Kidney tubule cell (primary cell): ENCODE measurements at places on chromosomes 1 and 21.

DNA sequence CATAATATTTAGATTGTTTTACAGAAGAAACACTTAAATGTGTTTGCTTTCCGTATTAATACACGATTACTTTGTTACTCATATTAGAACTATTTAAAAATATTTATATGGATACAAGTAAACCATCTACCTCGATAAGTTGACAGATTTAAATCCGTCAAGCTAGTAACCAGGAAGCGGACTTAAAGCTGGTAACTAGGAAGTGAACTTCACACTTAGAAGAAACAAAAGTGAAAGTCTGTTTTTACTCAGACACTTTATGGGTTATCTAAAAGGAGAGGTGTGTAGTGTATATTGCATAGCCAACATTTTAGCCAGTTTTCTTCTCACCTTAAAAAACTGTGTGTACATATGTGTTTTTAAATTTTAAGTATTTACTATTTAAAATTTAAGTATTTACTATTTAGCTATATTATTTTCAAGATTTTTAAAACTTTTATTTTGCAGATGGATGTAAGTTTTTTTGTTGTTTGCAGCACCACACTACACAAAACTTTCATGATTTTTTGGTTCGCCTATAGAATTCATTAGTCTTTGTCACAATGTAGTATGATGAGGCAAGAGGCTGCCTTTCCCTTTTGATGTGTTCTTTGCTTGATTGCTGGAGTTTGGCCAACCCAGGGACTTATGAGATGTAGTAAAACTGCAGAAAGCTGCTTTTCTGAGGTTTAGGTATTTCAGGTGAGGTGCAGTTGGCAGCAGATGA, 2.7 kb downstream of the USP25 start:
- peak; percentile 80 for DNase-seq

DNA sequence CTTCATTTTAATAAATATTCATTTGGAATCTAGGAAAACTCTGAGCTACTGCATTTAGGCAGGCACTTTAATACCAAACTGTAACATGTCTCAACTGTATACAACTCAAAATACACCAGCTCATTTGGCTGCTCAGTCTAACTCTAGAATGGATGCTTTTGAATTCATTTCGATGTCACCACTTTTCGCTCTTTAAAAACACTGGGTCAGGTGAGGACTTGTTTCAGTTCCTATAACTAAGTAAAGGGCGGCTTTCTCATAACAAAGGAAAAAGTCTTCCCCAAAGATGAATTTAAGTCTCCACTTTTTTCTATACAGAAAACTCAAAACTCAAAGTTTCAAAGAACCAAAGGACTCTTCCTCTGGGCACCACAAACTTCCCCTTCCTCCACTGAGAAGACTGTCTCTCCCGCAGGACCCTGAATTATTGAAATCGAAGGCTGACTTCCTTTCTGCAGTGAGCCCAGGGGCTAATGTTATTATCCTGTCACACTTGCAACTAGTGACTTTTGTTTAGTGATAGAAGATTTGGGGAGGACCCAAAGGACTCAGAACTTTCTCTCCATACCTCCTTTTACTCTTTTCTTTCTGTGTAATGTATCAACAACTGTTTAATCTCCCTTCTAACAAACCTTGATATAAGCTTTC, 9.7 kb upstream of the DHX9 start:
- DNase-seq: no peak

DNA sequence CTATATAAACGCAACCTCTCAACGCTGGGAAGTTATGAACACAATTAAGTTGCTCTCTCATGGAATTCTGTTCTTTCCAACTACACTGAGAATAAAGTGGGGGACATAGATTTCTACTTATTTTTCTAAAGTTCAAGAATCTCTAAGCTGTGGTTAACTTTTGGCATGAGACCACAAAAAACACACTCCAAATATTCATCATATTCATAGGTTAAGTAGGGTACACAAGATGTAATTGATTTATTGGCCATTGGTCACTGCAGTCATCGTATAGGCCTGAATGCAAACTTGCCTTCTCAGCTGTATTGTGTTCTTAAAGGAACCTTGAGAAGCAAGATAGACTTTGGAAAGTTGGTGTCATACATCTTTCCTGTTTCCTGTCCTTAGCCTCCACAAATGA, 40.3 kb downstream of the PRRX1 start:
- DNase-seq: no peak

- no peak for DNase-seq
These were observed 45.3 kb upstream of the EPHA8 start for GRCh38 chr1:22517956-22518355.

GRCh38 chr1:46522184-46522968, 29.1 kb downstream of the KNCN start:
- DNase-seq: peak; percentile 92

- DNase-seq: peak; percentile 84
These were observed 80.5 kb upstream of the BMP8A start for GRCh38 chr1:39410915-39411436.

- DNase-seq: peak; percentile 57
These were observed 24.1 kb upstream of the RNF19B start for GRCh38 chr1:32988665-32989064.

GRCh38 chr1:234605983-234606783, 3.8 kb downstream of the IRF2BP2 start:
- peak; percentile 60 for DNase-seq

DNA sequence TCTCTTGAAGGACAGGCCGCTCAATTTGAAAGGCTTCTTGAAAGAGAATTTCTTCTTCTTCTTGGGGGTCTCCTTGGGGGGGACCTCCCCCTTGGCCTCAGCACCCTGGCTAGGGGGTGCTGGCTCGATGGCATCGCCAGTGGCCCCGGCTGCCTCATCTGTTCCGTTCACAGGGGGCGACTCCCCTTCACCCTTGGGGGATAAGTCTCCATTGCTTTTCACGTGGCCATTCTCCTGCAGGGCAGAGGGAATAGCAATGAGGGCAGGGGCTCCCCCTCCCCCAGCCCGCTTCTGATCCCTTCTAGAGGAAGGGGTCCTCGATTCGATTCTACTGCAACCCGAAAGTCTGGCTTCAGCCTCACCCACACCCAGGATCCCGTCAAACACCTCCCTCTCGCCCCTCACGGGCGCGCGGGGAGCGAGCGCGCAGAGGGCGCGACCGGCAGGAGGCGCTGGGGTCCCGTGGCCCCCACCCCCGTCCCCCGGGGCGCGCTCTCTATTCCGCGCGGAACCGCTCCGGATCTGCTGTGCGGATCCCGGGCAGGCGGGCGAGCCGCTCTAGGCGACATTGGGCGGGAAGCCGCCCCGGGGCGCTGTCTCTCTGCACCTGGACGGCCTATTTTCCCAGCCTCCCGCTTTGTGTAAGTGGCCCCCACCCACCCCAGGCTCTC, 1.0 kb downstream of the MARCKSL1 start:
- peak; percentile 50 for DNase-seq

DNA sequence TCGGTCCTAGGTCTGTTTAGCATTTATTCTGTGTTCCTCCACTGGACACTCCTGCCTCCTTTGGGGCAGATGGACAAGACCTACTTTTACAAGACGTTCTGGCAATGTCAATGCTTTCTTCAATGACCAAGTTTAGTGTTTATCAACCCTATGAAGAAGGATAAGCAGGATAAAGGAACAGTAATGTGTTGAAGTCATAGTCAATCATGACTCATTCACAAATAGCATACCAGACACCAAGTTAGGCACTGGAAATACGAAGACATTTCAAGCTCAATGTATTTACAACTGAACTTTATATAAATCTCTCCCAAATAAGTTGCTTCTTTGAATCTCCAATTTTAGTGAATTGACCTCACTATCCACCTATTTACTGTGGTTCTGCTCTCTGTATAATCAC, 4.8 kb upstream of the SLC35D1 start:
- DNase-seq: peak; percentile 25

GRCh38 chr1:234782791-234783190, 172.8 kb upstream of the IRF2BP2 start:
- peak; percentile 44 for DNase-seq

- DNase-seq: no peak
These were observed 18.4 kb upstream of the DNASE2B start for GRCh38 chr1:84379917-84380180.

DNA sequence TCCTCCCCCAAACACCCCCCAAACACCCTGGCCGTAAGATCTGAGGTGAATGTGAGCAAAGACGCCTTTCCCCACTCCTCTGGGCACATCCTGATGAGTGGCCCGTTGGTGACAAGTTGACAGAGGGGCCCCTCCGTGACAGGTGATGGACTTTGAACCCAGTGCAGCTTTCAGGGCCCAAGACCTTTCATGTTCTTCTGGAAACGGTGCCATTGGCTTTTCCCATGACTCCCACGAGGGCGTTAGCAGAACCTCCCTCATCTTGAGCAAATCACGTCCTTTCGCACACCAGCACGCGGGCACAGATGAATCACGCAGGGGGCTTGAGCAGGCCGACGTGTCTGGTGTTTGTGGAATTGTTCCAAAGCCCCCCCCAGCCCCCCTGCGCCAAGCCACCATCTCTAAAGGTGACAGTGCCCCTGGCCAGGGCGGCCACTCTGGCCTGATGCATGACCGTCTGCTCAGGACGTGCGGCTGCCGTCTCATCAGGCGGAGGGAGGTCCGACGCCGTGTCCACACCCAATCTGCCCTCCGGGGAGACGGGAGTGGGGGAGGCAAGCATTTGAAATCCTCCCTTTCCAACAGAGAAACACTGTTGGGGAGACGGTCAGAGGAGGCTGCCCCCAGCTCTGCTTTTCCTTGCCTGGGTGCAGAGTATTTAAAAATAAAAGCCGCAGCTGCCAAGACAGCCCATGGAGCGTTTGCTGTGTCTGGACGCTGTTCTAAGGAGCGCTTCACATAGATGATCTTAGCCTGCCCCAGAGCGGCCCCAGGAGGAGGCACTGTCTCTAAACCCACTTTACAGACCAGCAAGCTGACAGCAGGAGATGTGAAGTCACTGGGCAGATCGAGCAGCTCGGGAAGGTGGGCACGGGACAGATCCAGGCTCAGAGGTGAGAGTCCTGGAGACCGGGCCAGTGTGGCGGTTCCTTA, 98.3 kb upstream of the ARHGEF16 start:
- no peak for DNase-seq

DNA sequence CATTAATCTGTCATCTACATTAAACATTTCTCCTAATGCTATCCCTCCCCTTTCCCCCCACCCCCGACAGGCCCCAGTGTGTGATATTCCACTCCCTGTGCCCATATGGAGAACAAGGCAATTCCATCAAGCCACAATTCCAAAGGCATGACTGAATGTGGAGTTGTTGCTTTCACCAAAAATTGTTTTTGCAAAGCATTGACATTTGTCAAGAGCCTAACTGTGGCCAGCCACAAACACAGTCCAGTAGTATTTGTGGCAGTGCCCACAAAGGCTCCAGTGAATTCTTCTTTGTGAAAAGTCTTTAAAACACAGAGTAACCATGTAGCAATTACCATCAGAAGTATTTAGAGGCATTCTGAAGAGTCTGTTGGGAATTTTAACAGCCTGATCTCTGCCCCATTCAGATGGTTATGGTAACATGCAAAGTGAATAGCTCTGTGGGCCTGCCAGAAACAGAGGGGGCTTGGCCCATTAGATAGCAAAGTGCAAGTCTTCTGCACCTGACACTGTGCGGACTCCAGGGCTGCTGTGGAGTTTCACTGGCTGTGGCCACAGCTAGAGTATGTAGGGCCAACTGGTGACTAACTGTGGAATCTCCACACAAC, 11.6 kb upstream of the LRRC53 start:
- DNase-seq: no peak

DNA sequence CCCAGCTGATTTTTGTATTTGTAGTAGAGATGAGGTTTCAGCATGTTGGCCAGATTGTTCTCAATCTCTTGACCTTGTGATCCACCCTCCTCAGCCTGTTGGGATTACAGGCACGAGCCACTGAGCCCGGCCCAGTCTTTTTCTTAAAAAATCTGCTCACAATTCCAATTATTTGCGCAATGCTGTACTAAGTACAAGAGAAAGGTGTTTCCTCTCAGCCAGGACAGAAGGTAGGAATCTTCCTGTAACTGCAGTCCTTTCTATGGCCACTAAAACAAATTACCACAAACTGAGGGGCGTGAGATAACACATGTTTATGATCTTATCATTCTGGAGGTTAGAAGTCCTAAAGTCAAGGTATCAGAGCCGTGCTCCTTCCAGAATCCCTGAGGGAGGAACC, 6.9 kb upstream of the CBR3 start:
- DNase-seq: no peak

DNA sequence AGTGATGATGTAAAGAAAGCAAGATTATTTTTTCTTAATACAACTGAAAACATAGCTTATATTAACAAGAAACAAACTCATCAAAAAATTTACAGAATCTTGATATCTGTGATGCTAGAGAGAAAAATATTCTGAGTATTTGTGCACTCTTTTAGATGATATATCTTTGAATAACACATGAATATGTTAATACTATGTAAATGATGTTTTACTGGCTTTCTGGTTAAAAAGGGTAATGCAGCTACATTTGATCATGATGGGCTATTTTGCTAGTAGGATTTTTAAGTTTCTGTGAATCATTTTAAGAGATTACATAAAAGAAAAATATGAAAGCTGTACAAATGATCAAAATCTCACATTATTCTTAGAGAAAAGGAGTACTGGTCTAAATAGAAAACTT, 114.5 kb downstream of the GRIK1 start:
- DNase-seq: no peak

- DNase-seq: no peak
These were observed 94.0 kb upstream of the NGF start for GRCh38 chr1:115432061-115432460.

GRCh38 chr1:115286431-115287205, 51.4 kb downstream of the NGF start:
- no peak for DNase-seq

- peak; percentile 64 for DNase-seq
These were observed 308.5 kb upstream of the ADAMTS5 start for GRCh38 chr21:27275294-27275927.

DNA sequence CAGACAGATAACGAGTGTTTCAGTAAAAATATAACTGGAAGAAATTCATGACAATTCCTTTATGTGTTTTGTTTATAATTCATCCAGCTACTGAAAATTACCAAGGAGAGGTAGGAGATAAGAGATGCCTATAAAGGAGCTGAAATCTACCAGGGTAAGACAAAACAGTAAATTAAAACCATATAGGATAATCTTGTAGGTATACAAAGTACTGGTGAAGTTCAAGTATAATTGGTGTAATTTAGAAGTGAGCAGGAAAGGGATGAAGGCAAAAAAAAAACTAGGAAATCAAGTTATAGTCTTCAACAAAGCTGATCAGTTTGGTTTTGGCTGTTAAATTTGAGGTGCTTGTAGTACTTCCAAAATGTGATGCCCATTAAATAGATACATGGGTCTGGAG, 1.2 kb upstream of the WARS2 start:
- DNase-seq: no peak

DNA sequence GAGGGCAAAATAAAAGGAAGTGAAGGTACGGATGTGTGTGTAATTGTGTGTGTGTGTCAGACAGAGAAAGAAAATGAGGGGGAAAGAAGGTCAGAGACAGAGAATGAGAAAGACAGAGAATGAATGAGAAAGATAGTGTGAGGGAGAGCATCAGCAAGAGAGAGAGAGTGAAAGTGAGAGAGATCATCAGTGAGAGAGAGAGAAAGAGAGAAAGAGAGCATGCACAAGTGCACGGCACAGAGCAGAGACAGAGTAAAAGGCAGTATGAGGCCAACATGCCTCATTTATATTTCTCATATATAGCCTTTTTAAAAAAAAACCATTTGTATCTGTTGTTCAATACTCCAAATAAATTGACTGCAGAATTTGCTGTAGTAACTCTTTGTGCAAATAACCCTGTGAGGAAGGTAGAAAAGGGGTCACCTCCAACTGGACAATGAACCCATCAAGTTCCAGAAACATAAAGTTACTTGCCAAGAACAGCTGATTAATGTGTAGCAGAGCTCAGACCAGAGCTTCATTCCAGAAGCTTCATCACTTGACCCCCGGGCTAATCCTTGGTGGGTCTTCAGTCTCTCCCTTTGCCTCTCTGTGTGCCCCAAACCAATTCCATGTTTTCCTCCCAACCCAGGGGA, 1.2 kb downstream of the HSD3B2 start:
- DNase-seq: no peak
